ENCODE measurements at places on chromosomes 12 and 14.
A peak's percentile ranks its signal among the peaks of the same experiment; 100 is the strongest.

- no peak for DNase-seq
Observed at GRCh38 chr12:107760207-107760808, 629 bp downstream of the PRDM4 start.

DNA sequence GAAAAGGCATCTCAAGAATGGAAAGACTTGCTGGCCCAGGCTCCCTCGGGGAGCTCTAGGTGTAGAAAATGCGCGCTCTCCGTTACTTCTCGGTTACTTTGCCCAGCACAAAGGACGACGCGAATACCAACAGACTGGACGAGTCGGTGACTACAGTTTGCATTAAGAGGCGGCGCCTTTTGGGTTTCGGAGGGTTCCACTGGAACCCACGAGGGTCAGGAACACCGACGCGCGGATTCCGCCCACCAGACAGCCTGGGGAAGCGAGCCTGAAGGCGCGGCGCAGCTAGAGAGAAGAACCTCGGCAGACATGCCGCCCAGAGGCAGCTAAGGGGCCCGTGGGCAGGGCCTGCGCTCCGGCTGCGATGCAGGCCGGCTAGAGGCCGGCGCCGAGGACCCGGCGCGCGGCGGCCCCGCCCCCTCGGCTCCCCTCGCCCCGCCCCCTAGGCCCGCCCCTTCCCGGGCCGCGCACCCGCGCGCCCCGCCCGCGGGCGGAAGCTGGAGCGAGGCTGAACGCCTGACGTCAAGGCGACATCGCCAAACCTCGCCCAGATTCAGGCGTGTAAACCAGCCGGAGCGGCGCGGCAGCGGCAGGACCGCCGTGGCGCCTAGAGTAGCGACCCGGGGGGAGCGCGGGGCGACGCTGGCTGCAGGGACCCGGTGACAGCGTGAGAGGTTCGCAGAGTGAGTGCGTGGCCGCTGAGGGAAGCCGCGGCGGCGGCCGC is at the start of gene RAP1B:
Gene RAP1B, plus strand, starts transcription at position 530 of the 724 bp plus-strand sequence. CDS start 37,826 bp downstream, outside the sequence.
- peak; percentile 84 for DNase-seq

DNA sequence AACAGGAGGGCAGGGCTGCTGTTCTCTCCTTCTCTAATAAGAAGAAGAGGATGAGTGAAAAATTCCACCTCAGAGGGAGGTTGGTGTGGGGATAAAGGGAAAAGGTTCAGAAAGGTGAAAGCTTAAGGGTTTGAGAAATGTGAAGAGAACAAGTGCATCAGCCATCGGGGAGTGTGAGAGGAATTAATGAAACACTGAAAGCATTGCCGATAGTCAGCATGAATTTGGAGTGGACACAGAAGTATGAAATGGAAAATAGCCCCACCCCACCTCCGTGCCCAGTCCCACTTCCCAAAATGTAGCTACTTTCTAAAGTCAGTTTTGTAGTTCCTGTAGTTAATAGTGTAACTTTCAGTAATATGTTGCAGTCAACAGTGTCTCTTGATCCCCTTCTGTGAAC is 33.4 kb downstream of the DIP2B start:
- DNase-seq: no peak

DNA sequence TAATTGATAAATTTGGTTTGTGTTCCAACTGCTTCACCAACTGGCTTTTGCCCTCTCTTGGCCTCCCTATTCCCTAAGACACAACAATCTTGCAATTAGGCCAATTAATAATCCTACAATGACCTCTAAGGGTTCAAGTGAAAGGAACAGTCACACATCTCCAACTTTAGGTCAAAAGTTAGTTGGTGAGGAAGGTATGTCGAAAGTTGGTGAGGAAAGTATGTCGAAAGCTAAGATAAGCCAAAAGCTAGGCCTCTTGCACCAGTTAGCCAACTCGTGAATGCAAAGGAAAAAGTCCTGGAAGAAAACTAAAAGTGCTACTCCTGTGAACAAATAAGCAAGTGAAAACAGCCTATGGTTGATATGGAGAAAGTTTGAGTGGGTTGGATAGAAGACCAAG is 32.6 kb downstream of the EGLN3 start:
- DNase-seq: no peak

GRCh38 chr12:33944703-33945437 is 77.4 kb upstream of the ALG10 start:
- no peak for DNase-seq

DNA sequence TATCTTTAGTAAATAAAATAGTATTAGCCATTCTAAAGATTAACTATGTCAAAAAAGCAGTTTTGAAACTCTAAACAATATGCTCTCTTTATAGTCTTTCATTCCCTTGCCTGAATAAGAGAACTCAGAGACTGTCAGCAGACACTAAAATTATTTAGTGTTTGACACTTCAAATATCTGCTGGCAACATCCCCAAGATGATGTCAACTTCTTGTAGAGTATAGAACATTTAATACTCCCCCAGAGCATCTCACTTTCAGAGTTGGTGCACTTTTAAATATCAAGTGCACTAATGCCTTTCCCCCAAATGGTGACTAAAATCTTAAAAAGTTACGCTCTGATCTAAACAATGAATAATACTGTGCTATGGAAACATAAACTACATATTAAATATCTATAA is 374.9 kb downstream of the SLC6A15 start:
- DNase-seq: no peak

GRCh38 chr12:81668475-81668874 is 90.7 kb downstream of the PPFIA2 start:
- DNase-seq: no peak

DNA sequence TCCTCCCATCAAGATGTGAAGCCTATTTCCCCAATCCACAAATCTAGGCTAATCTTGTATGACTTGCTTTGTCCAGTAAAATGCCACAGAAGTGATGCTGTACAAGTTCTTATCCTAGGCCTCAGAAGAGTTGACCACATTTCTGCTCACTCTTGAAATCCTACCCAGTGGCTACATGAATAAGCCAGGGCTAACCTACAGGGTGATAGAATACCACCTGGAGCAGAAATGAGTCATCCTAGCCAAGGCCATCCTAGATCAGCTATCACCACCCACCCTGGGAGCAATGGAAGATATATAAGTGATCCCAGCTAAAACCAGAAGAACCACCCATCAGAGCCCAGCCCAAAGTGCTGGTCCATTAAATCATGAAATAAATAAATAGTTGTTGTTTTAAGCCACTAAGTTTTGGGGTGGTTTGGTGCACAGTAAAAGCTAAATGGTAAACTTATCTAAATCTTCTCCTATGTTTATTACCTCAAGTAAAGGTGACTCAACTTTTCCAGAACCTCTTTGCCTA is 105.1 kb downstream of the RPS29 start:
- no peak for DNase-seq
